ENCODE measurements at places on chromosomes 12 and 14.
A peak's percentile ranks its signal among the peaks of the same experiment; 100 is the strongest.

DNA sequence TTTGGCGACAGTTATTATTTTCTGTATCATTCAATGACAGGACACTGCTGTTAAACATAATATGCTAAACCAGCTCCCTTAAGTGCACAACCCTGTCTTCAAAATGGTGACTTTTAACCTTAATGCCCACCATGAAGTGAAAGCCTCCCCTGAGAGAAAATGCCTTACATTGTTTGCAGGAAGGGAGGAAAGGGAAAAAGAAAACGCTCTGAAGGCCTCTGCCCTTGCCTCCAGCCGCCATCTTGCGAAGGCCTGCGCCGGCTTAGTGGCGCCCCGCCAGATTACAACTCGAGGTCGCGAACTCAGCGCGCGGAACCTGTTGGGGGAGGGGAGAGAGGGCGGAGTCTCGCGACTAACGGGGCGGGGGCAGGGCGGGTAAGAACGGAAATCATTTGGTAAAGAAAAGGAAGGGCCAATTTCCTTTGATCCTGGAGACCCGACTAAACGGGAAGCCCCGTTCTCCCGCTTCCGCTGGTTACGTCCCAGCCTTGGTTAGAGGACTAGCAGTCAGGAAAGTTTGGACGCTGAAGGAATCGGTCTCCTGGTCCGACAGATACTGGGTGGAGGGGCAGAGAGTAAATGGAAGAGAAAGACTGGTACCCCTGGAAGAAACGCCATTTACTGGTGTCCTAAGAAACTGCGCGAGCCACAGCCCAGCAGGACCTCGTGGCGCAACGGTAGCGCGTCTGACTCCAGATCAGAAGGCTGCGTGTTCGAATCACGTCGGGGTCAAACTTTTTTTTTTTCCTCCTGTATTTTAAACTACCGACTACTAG is 11.6 kb upstream of the TMPO start:
- H3K4me3 ChIP-seq = peak overlapping the region; percentile 97
- no peaks in the 10 kb centered on the region for H3K27me3 ChIP-seq
- peak overlapping the region; percentile 95 for H3K27ac ChIP-seq
- no peaks in the 10 kb centered on the region for H3K4me1 ChIP-seq
- H3K36me3 ChIP-seq = no peaks in the 10 kb centered on the region

GRCh38 chr12:72214163-72214562 is 58.0 kb upstream of the TRHDE start:
- H3K27ac ChIP-seq = peak overlapping the region; percentile 46
- DNase-seq = no peak
- H3K27me3 ChIP-seq = no peaks in the 10 kb centered on the region
- H3K4me1 ChIP-seq = peaks cover 4% of the 10 kb centered on the region
- H3K36me3 ChIP-seq = no peaks in the 10 kb centered on the region

GRCh38 chr14:100263141-100263540 is 24.2 kb downstream of the YY1 start:
- H3K4me3 ChIP-seq = no peak overlapping the region
- DNase-seq = no peak
- no peak overlapping the region for H3K27ac ChIP-seq

DNA sequence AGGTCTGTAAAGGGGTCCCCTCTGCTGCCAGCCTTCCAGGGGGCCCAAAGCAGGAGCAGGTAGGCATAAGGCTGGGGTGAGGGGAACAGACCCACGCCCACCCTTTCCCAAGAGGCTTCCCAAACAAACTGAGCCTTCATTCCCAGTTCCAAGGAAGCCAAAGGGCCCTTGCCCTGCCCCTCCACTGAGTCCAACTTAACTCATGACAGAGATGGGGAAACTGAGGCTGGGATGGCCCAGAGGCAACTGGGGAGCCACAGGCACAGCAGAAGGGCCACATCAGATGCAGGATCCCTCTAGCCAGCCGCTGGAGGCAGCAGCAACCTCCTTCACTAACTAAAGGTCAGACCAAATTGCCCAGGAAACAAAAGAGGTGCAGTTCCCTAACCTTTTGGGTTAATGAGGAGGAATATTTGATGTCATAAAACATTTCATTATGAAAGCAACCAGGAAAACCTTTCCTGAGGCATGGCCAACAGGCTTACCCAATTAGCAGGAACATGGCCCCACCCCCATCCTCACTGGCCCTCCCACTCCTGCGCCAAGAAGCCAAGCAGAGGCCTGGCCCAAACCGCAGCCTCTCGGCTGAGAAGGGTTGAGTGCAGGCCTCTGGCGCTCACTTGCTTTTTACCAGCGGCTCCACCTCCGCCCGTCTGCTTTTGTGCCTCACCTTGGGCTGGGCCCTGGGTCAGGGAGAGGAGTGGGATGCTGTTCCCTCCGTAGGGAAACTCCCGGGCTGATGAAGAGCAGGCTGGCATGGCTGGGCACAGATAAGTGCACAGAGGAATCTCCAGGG is 293.5 kb upstream of the RTL1 start:
- no peak overlapping the region for H3K4me3 ChIP-seq
- no peak overlapping the region for H3K27ac ChIP-seq
- H3K27me3 ChIP-seq = no peaks in the 10 kb centered on the region
- no peaks in the 10 kb centered on the region for H3K4me1 ChIP-seq

DNA sequence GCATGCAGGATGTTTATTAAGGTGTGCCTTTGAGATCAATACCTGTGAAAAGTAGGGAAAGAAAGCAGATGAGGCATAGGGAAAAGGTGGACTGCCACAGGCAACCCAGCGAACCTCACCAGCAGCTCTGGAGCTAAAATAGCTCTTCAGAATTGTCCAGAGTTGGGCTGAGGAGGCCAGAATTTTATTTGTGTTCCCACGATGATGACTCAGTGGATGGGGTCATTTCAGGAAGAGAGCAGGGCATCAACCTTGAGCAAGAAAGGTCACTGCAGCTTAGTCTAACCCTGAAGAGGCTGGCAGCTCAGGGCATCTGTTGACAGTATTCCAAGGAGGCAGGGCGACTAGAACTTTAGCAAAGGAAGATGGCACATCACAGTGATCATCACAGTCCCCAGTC is 696.1 kb downstream of the DIO2 start:
- H3K36me3 ChIP-seq = no peaks in the 10 kb centered on the region
- no peak overlapping the region for H3K4me3 ChIP-seq
- H3K27ac ChIP-seq = no peak overlapping the region
